ENCODE measurements at places on chromosomes 16 and 17. TPM values are rescaled to one million over a fixed set of nuclear protein-coding genes. Genes with fewer than 3 reads are reported as not detected.

- DNase-seq = no peak
- peaks cover 2% of the 10 kb centered on the region for H3K36me3 ChIP-seq
- H3K27me3 ChIP-seq = peaks cover 12% of the 10 kb centered on the region
- H3K4me1 ChIP-seq = peaks cover 32% of the 10 kb centered on the region
- H3K27ac ChIP-seq = no peak overlapping the region
Measured at GRCh38 chr17:41813152-41813680, 412 bp downstream of the FKBP10 start.

Gene CCL7
- not detected for total RNA-seq

Gene SDR42E1
- total RNA-seq = 13.0 TPM

GRCh38 chr17:72053036-72053435 lies 67.8 kb upstream of the SOX9 start:
- no peak overlapping the region for H3K4me3 ChIP-seq
- no peaks in the 10 kb centered on the region for H3K36me3 ChIP-seq
- no peak overlapping the region for H3K27ac ChIP-seq
- no peak for DNase-seq
- H3K27me3 ChIP-seq = no peaks in the 10 kb centered on the region
- H3K4me1 ChIP-seq = no peaks in the 10 kb centered on the region

GRCh38 chr16:9258423-9259051 lies 167.1 kb downstream of the HAPSTR1 start:
- no peaks in the 10 kb centered on the region for H3K4me1 ChIP-seq
- no peak overlapping the region for H3K4me3 ChIP-seq
- no peaks in the 10 kb centered on the region for H3K36me3 ChIP-seq
- H3K27me3 ChIP-seq = peaks cover 18% of the 10 kb centered on the region
- peak; percentile 16 for DNase-seq

GRCh38 chr17:31594416-31594815 lies 202.9 kb downstream of the RAB11FIP4 start:
- no peaks in the 10 kb centered on the region for H3K27me3 ChIP-seq
- no peak overlapping the region for H3K4me3 ChIP-seq
- no peak overlapping the region for H3K27ac ChIP-seq
- no peaks in the 10 kb centered on the region for H3K36me3 ChIP-seq
- H3K4me1 ChIP-seq = no peaks in the 10 kb centered on the region

DNA sequence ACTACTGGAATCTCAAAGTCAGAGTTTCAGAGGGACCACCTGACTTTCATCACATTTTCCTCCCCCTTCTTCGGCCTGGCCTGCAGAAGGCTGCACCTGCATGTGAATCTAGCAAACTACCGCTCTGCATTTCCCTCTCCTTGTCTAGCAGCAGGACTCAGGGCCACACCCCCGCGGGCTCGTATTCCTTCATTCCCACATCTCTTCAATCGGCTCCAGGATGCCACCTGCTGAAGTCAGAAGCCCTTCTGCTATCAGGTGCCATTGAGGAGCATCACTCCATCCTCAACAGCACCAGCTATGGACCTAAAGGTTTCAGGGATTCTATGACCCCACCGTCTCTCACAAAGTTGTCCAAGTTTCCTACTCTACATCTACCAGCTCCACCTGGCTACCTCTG lies 169.5 kb downstream of the VPS53 start:
- H3K36me3 ChIP-seq = peaks cover 3% of the 10 kb centered on the region
- no peaks in the 10 kb centered on the region for H3K27me3 ChIP-seq
- H3K27ac ChIP-seq = no peak overlapping the region
- DNase-seq = no peak

DNA sequence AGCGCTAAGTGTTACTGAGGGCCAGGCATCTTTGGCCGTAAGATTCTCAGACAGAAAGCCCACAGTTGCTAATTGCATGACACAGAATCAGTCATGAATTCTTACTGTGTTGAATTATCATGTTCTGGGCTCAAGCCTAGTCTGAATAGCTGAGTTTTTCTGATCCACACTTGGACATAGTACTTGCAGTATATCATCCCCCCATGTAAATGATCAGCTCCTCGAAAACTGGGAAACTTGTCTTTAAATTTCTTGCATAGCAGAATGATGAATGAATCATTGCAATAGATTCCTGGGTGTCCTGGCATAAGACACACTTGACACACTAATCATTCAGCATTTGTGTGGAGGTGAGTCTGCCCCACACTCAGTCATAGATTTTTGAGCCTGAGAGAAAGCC lies 2.2 kb downstream of the MLYCD start:
- no peaks in the 10 kb centered on the region for H3K27me3 ChIP-seq
- no peak overlapping the region for H3K27ac ChIP-seq
- DNase-seq = no peak

Gene ST6GALNAC1
- total RNA-seq = 1.8 TPM

Gene TLCD1
- 5.2 TPM for total RNA-seq

Gene SCN4A
- total RNA-seq = 0.93 TPM

Gene SEC14L5
- not detected for total RNA-seq

Data from activated T-cell treated with anti-CD3 and anti-CD28 coated beads, Interleukin-2, amount 50 U/mL, for 72 hours (primary cell).